D721Med (cell line): ENCODE measurements at places on chromosomes 1 and 21.

DNA sequence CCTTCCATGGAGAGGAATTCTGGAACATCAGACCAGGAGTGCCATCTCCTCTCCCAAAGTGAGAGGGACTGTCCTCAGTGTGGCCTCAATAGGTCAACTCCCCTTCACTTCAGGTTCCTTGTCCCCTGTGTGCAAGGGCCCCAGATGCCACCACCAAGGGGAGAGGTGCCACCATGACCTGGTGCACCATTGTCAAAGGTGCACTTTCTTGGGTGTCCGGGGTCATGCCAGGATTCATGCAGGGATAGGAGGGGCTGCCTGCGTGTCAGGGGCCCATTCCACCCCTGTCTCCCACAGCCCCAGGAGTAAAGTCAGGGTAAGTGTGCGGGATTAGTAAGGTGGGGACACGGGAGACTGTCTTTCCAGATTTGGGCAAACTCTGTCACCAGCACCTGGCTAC is 21.4 kb upstream of the EPHA2 start:
- no peak for DNase-seq

- no peak for DNase-seq
These were observed 561.6 kb downstream of the PLA2G4A start for GRCh38 chr1:187390215-187390818.

GRCh38 chr1:101006553-101006952 is 19.0 kb downstream of the DPH5 start:
- no peak for DNase-seq

DNA sequence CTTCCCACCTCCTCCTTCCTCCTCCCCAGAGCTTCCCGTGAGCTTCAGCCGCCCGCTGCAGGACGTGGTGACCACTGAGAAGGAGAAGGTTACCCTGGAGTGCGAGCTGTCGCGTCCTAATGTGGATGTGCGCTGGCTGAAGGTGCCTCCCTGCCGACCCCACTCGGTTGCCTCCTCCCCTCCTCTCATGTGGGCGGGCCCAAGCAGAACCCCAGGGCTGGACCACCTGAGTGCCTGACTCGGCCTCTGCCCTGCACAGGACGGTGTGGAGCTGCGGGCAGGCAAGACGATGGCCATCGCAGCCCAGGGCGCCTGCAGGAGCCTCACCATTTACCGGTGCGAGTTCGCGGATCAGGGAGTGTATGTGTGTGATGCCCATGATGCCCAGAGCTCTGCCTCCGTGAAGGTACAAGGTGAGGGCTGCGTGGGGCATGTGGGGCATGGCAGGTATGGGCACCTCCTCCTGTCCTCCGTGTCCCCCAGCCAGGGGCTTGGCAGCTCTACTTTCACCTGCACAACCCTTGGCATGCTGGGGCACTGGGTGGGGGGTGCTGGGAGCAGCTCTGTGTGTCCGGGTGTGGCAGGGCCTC is 69.2 kb downstream of the OBSCN start:
- DNase-seq, result no peak

GRCh38 chr1:25461849-25462248 is 31.2 kb downstream of the MACO1 start:
- no peak for DNase-seq
